ENCODE measurements at places on chromosomes 6 and 20.

DNA sequence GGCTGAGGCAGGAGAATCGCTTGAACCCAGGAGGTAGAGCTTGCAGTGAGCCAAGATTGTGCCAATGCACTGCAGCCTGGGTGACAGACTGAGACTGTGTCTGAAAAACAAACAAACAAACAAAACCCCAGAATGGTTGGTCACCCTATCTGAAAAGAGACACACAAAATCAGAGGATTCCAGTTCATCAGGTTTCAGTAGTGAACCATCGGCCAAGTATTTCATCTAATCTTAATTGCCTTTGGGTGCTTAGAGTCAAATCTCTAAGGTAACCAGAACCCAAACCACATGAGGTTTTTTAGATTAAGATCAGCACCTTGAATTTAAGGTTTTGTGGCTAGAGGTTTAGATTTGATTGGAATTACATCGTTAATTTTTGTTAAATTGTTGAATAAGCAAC, 8.3 kb upstream of the ZBTB2 start:
- no peak for DNase-seq

DNA sequence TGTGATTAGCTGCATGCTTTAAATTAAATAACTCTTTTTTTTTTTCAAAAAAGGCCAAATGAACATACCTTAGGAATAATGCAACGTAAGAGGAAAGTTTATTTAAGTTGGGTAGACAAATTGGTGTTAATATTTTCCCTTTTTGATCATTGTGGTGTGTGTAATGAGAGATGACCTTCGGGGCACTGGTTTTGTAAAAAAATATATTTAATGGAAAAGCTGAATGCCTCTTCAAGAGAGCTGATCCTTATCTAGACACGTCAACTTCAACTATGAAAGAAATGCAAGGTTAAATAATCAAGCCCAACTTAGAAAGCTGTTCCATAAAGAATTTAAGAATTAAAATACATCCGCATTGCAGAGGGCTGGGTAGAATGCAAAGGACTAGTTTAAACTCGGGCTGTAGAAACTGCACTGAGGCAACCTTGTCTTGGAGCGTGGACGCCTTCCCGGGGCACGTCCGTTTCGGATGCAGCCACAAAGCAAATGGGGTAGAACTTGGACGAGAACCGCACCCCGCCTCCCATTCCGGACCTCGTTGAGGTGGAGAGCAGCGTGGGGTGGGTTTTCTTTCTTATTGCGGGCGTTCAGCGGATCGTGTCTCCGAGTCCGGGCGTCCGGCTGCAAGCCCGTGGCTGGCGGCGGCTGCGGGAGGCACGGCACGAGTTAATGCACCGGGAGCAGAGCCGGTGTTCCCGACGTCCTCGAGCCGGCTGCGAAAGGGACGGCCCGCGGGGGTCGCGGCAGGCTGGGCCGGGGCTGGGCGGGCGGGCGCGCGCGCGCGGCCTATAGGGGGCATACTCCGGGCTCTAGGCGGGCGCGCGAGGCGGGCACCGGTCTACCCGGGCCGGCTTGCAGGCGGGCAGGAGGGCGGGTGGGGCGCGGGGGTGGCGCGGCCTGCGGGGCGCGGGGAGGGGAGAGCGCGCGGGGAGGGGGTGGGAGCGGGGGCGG, 1.9 kb downstream of the JARID2 start:
- DNase-seq = peak; percentile 60

DNA sequence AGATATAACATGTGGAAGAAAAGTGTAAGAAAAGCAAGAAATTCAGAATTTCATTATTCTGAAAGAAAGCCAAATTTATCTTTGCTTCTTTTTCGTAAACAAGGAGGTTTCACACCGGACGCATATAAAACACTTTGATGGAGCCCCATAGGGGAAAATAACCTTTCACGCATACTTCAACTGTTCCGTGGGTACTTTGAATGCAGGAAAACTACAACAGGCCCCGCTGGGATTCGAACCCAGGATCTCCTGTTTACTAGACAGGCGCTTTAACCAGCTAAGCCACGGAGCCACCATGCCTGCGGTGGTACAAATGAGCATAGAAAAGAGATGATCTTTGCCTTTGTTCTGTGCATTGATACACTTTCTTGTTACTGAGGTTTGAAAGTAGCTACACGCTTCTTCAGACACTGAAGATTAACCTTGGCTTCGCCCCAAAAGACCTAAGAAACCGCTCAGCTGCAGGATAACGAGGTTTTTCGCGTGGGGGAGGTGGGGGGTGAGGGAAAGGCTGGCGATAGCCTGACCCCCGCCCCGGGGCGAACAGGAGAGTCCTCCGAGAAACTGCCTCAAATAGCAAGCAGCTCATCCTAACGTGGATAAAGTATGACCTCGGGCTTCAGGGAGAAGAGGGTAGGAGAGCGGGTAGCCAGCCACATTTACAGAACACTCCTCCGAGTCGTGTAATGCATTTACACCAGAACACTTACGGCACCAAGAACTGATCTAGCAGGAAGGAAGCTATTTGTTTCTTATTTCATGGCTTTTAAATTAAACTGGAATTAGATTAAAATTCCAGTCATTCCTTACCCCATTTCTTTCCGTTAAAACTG, 5.3 kb upstream of the HMGN4 start:
- peak; percentile 92 for DNase-seq

GRCh38 chr20:21653628-21654027, 51.8 kb upstream of the PAX1 start:
- DNase-seq = no peak

DNA sequence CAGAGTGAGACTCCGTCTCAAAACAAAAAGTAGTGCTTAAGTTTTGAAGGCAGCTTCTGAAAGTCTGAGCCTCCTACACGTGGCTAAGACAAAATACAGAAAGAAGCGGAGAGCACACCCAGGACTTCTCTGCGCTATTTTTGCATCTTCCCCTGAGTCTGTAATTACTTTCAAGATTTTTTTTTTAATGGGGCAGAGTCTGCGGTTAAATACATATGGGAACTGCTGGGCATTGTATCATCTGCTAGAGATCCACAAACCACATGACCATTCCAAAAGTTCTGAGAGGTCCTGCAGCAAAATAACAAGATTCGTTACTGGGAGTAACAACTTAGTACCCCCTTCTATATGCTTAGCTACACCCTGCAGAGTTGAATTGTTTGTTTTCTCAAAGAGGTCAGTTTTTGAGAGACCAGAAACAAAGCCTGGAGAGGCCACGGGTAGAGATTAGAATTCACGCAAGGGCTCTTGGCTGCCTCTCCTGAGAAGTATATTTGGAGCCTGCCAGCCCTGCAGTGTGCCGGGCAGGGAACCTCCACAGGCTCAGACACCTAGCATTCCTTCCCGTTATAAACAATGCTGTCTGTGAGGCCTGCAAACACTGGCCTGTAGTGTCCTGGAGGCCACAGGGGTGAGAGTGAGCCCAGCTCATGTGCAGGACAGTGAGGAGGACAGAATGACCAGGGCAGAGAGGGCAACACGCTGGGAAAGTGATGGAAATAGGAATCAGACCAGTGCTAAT, 48.2 kb upstream of the FAM50B start:
- peak; percentile 65 for DNase-seq

Data from fibroblast of skin of right quadriceps (primary cell).